ENCODE measurements at places on chromosomes 1 and 21. TPM values are rescaled to one million over a fixed set of nuclear protein-coding genes. Genes with fewer than 3 reads are reported as not detected.

GRCh38 chr1:231355171-231355570 lies 17.1 kb downstream of the SPRTN start:
- no peak for DNase-seq

DNA sequence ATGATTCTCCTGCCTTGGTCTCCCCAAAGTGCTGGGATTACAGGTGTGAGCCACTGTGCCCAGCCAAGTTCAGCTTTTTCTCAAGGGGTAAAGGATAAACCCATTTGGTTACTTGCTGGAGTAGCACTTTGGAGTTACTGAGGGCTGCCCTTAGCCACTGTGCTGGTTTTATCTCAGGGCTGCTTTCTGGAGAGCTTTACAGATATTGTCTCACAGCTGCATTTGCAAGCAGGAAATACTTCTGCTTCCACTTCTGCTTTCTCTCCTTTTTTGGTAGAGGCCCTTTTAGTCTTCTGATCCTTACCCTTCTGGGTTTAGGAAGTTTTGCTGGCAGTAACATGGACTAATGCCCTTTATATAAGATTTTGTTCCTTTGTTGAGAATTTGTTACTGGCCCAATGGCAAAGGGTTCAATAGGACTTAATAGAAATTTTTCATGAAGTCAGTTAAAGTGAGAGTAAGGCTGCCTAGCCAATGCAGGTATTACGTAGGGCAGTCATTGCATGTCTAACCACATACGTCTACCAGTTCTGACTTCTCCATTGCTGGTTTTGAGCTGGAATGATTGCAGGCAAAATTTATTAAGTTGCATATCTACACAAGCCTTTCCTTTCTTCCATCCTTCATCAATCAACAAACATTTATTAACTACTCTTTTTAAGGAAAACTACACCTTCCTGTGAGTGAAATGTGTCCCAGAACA lies 24.4 kb downstream of the CAP1 start:
- no peak for DNase-seq

DNA sequence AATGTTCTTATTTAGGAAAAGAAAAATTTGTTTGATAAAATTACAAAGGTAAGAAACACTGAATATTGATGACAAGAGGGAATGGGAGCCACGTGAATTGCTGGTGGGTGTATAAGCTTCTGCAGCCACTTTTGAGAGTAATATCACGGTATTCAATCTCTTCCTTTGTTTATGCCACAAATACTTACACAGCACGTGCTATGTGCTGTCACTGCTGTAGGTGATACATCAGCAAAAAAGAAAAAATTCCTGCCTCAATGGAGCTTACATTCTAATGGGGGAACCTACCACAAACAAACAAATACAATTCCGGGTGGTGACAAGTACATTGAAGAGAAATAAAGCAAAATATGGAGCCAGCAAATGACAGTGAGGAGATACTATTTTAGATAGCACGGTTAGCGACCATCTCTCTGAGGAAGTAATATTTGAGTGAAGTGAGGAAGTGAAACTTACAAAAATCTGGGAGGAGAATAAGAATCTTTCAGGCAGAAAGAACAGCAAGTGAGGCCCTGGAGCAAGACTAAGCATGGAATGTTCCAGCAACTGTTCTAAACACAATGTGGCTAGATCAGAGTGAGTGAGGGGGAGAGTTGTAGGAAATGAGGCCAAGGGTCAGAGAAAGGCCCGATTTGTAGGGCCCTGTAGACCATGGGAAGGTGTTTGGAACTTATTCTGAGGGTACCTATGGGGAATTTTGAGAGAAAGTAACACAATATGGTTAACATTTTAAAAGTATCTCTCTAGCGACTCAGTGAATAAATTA lies 2.6 kb upstream of the FCRLB start:
- no peak for DNase-seq

DNA sequence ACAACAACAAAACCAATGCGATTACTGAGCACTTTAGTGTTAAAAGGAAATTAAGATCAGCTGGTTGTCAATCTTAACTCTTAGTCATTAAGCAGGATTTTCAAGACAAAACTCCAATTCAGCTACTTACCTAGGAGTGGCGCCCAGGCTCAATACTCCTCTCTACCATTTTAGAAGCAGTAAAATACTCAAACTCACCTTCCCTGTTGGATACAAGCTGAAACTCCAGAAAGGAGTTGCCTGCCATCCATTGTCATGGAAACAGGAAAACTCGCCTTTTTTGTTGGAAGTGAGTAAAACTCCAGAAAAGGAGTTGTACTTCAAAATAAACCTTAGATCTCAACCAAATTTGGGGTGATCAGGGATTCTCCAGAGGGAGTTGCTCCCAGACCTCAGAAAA lies 127.0 kb upstream of the F3 start:
- no peak for DNase-seq

Gene AXDND1
- total RNA-seq = 7.0 TPM

Measured in prostate gland (tissue), 2 donors.